ENCODE measurements at places on chromosomes 11 and 22. TPM values are rescaled to one million over a fixed set of nuclear protein-coding genes. Genes with fewer than 3 reads are reported as not detected.

DNA sequence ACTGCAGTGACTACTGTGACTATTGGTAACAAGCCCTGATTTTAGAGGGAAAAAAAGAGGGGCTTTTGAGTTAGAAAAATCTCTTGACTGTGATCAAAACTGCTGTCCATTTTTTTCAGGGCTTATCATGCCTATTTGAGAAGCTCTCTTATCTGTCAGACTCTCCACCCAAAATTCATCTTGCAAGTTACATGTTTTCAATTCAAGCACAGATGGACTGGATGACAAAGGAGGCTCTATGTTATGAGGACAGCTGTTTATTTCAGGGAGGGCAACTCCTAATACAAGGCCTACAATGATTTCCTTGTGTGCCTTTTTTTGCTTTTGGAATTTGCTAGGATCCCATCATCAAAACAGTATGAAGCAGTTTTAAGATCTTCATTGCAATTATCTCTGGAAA is 35.2 kb upstream of the USP47 start:
- no peak for DNase-seq

GRCh38 chr11:124707829-124708228 is 31.9 kb upstream of the NRGN start:
- DNase-seq: no peak

DNA sequence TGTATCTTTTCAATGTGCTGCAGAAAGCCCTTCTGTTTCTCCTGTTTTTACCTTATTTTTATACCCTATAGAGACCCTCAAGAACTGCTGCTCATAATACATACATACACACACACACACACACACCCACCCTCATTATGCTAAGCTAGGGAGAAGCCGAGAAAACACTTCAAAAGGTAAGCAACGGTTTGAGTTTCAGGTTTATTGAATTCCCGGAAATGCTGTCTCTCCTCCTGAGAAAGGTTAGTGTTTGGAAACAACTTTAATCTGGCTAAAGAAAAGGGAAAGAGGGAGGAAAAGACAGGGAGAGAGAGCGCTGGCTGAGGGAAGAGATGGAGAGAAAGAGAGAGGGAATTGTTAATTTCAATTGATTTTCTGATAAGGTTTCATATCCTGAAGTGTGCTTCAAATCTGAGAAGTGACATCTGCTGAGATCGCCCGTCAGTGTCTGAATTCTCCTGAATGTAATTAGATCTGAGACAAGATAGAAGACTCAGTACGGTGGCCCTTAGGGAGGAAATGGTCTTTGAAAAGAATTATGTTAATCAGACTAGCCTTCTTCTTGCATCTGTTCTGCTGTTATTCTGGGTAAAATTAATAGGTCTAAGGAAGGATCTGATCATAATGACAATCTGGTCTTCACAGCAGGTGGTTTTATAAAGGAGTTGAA is 169.1 kb downstream of the NXPE2 start:
- no peak for DNase-seq

Gene EHF
- total RNA-seq: not detected

Gene FOLR1
- not detected for total RNA-seq
